ENCODE measurements at places on chromosomes 2 and 18. TPM values are rescaled to one million over a fixed set of nuclear protein-coding genes. Genes with fewer than 3 reads are reported as not detected.

The SETBP1 gene
- 36.2 TPM for total RNA-seq

DNA sequence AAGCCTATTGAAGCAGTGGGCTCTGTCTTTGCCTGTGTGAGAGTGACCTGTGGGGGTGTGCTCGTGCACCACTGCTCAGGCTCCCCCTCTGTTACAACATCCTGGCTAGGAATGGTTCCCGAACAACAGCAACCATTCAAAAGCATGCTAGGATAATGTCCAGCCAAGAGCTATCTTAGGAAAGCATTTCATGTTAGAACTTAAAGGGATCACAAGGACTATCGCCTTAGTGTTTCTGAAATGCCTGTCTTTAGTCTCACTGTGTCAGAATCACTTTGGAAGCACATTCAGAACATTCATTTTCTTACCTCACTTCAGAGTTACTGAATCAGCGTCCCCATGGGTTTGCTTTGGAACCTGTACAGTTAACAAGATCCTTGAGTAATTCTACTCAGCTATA is 134.9 kb upstream of the DSEL start:
- DNase-seq = no peak

The ASNSD1 gene
- total RNA-seq = 32.5 TPM

DNA sequence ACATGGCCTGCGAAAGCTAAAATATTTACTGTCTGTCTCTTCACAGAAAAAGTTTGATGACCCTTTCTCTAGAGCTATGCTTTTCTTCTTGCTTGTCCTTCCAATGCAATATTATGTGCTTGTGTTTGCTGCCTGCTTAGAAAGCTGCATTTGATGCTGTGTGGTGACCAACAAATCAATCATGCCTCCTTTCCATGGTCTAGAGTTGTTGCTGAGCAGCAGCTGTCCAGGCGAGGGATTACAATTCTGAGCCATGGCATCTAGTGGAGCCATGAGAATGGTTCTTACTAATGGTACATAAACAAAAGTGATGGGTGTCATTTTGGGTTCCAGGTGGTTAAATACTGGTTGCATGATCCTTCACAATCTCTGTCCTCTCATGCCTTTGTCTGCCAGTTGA is 1142.1 kb downstream of the DPP10 start:
- no peak for DNase-seq

- DNase-seq = no peak
Measured at GRCh38 chr2:158724803-158725381, 70.2 kb upstream of the DAPL1 start.

- no peak for DNase-seq
Measured at GRCh38 chr2:223437788-223438187, 164.4 kb downstream of the SCG2 start.

The CIAO1 gene
- total RNA-seq = 69.3 TPM

The DNAH7 gene
- 5.0 TPM for total RNA-seq
